Activated CD4-positive, alpha-beta T cell treated with anti-CD3 and anti-CD28 coated beads, Interleukin-2, amount 10 ng/mL, durations not matched to agents 24 days and 14 days (primary cell): ENCODE measurements at places on chromosomes 16 and 17. TPM values are rescaled to one million over a fixed set of nuclear protein-coding genes. Genes with fewer than 3 reads are reported as not detected.

Gene SLC52A1
- total RNA-seq: 0.14 TPM in 2 replicates

Gene TBC1D3H
- not detected in 2 replicates for total RNA-seq

Gene NPW
- 6.9 and 7.0 TPM in 2 replicates for total RNA-seq

Gene CCNF
- 44.7 and 45.7 TPM in 2 replicates for total RNA-seq

Gene NXPH3
- not detected in 2 replicates for total RNA-seq

- no peak for DNase-seq
Observed at GRCh38 chr16:23929237-23929636, 93.5 kb downstream of the PRKCB start.

DNA sequence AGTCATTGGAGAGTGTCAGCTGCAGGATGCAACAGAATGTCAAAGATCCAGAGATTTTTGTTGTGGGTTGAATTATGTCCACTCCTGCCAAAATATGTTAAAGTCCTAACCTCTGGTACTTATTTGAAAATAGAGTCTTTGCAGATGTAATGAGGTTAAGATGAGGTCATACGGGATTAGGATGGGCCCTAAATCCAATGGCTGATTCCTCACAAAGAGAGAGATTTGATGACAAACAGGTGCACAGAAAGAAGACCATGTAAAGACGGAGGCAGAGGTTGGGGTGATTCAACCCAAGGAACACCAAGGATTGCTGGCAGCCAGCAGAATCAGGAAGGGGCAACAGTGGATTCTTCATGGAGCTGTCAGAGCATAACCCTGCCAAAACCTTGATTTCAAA, 34.5 kb upstream of the USP22 start:
- no peak for DNase-seq

GRCh38 chr17:8670421-8670820, 39.9 kb upstream of the MYH10 start:
- DNase-seq: no peak

DNA sequence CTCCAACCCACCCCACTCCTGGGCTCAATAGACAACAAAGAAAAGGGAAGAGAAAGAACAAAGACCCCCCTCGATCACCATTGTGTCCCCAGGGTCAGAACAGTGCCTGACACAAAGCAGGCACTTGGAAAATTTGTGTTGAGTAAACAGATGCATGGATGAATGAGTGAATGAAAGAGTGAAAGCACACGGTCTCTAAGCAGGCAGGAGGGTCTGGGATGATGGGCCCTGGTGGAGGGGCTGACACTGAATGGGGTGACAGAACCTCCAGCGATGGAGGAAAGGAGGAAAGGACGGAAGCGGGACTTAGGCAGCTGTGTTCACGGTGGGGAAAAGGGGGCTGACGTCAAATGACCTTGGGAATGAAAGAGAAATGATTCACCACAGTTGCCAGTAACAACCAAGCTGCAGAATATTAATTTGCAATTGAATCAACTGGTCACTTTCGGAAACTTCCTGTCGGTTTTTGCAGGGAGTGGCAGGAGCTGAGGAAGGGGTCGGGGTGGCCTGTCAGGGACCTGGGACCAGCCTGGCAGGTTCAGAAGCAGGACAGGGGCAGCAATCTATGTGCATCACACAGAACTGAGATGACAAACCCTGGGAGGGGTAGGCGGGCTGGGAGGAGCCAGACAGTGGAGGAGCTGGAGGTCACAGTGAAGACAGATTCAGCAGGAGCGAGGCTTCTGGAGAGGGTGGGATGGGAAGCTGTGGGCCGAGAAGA, 6.7 kb upstream of the GAST start:
- DNase-seq: no peak

- no peak for DNase-seq
Observed at GRCh38 chr16:8948831-8949230, 14.9 kb downstream of the USP7 start.

- DNase-seq: no peak
Observed at GRCh38 chr16:88761830-88762229, 23.2 kb downstream of the PIEZO1 start.

- DNase-seq: no peak
Observed at GRCh38 chr17:47641202-47641601, 8.5 kb upstream of the KPNB1 start.

- DNase-seq: peak; percentile 75
Observed at GRCh38 chr16:22353191-22353919, 21.1 kb downstream of the CDR2 start.

GRCh38 chr17:57697891-57698711, 47.0 kb downstream of the CCDC182 start:
- DNase-seq: peak; percentile 50

DNA sequence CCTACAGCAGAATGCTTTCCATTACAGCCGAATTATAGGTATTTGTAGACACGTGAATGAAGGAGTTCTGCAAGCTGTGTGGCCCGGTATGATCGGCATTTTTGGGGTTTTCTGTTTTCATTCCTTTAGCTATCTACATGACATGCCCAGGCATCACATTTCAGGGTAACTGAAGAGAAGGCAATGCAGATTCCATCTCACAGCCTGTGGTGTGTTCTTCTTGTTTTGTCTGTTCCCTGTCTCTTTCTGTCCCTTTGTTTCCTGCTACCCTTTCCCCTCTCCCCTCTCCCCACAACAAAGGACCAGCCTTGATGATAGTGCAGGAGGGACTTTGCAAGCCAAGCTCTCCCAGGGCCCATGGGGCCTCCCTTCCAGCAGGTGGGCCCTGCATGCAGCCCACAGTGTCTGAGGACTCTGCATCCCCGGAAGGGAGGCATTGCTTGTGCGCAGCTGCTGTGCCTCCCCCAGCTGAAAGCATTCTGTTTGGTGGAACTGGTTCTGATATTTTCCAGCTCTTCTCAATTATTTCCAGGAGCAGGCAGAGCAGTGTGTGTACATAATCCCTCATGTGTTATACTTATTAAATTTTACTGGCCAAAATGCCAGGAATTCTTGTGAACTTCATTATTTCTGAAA, 207.4 kb downstream of the RPTOR start:
- DNase-seq: no peak

- peak; percentile 76 for DNase-seq
Observed at GRCh38 chr17:76716146-76716838, 5.5 kb upstream of the MXRA7 start.

DNA sequence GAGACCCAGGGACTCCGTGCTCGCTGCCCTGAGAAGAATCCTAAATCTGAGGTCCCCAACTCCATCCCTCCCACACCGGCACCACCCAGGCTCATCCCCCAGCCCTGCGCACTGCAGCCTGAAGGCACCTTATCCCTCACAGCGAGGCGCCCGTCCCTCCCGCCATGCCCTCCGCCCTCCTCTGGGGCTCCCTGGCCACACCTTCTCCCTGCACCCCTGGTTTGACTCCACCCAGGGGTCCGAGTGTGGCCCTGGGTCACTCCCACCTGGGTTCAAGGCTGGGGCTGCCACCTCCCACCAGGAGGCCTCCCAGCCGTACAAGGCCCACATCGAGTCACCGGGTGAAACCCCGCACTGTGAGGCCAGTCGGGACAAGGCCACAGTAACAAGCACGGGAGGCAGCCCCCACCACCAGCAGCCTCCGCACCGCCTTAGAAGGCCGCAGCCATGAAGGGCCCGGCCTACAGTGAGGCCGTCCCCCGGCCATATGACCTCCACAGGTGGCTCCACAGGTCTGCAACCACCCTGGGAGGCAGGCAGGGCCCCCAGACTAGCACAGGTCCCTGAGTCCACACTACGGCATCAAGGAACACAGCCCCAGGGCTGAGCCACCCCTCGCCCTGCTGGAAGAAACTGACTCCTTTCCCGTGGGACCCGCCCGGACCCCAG, 8.3 kb downstream of the HAGH start:
- no peak for DNase-seq

GRCh38 chr16:72182976-72183375, 11.0 kb upstream of the PMFBP1 start:
- DNase-seq: no peak

DNA sequence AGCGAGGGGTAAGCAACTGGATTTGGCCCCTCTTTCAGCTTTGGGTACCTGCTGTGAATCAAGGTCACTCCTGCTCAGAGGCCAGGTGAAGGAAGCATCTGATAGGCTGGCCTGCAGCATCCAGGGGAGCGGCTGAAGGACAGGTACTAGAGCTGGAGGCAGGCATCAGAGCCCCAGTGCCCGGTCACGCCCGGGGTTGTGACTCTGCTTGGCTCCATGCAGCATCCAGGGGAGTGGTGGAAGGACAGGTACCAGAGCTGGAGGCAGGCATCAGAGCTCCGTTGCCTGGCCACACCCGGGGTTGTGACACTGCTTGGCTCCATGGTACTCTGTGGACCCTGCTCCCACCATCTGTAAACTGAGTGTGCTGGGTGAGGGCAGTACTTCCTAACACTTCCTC, 189.7 kb downstream of the XYLT1 start:
- DNase-seq: no peak

DNA sequence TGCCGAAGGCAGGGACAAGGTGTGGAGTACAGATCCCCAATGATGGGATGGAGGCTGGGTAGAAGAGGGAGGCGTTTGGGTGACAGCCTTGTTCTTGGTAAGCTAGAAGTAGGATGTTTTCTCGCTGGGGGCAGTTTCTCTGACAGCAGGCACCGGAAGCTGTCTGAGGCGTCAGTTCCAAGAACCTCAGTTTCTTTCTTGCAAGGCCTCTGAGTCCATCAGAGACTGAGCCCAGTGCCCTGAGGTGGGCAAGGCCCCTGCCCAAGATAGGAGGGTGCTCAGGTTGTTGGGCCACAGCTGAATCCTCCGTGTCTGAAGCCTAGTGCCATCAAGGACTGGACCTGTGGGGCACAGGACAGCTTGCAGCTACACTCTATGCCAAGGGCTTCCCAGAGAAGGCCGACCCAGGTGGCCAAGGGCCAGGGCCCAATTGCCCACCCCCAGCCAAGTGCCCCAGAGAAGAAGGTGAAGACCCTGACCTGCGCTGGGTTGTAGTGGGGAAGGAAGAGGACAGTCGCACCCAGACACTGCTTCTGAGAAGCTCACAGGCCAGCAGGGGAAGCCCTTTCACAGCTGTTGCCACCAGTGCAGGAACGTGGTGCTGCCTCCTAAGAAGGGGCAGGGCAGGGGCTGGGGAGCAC, 13.1 kb downstream of the CYB5D2 start:
- no peak for DNase-seq
